Endothelial cell of coronary artery (primary cell): ENCODE measurements at places on chromosomes 4 and X. TPM values are rescaled to one million over a fixed set of nuclear protein-coding genes. Genes with fewer than 3 reads are reported as not detected.

The PPA2 gene
- total RNA-seq = 52.2 and 56.4 TPM in 2 replicates

The CTAG1A gene
- not detected in 2 replicates for total RNA-seq

The PF4V1 gene
- total RNA-seq = not detected in 2 replicates

The GPR82 gene
- total RNA-seq = not detected in 2 replicates

The ARFIP1 gene
- 31.5 and 35.2 TPM in 2 replicates for total RNA-seq

The TRO gene
- total RNA-seq = 2.2 and 2.6 TPM in 2 replicates

The PASD1 gene
- total RNA-seq = not detected in 2 replicates

The LIMCH1 gene
- total RNA-seq = 17.9 and 32.1 TPM in 2 replicates

The CLDN22 gene
- total RNA-seq = not detected in 2 replicates

The CCSER1 gene
- total RNA-seq = 2.3 and 4.4 TPM in 2 replicates

The CT45A5 gene
- not detected in 2 replicates for total RNA-seq

The FANCB gene
- total RNA-seq = 4.0 and 4.6 TPM in 2 replicates

The DCHS2 gene
- total RNA-seq = not detected in 2 replicates

The IL3RA gene
- total RNA-seq = 9.4 and 13.1 TPM in 2 replicates

The UCP1 gene
- total RNA-seq = not detected in 2 replicates

The FAM156B gene
- total RNA-seq = 5.0 and 10.1 TPM in 2 replicates

The CTAG2 gene
- not detected in 2 replicates for total RNA-seq

The C1QTNF7 gene
- total RNA-seq = not detected in 2 replicates
